ENCODE measurements at places on chromosomes 13 and 19.

- no peak for DNase-seq
Observed at GRCh38 chr13:110393761-110394160, 86.7 kb downstream of the COL4A2 start.

- DNase-seq: no peak
Observed at GRCh38 chr19:33403221-33403972, 29.9 kb downstream of the CEBPG start.

DNA sequence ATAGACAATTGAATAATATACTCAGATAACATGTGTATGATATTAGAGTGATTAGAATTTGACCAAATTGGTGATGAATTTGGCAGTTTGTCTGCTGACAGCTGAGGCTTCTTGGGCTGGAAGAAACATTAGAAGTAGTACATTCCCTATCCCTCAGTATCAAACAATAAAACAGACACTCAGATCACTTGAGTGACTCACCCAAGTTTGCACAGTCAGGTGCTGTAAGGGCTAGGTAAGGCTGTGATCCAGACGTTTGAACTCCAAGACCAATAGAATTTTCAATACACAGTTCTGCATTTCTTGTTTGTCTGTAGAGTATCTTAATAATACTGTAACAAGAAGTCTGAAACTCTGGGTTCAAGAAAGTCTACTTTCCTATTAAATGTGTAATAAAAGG is 223.5 kb downstream of the POSTN start:
- DNase-seq: no peak

GRCh38 chr19:58229255-58229639 is 533 bp downstream of the ZNF544 start:
- peak; percentile 13 for DNase-seq

- DNase-seq: no peak
Observed at GRCh38 chr19:13817615-13818371, 22.6 kb downstream of the ZSWIM4 start.

GRCh38 chr13:19606737-19607136 is 26.7 kb upstream of the MPHOSPH8 start:
- no peak for DNase-seq

- no peak for DNase-seq
Observed at GRCh38 chr19:28556371-28556770, 656.6 kb downstream of the UQCRFS1 start.

DNA sequence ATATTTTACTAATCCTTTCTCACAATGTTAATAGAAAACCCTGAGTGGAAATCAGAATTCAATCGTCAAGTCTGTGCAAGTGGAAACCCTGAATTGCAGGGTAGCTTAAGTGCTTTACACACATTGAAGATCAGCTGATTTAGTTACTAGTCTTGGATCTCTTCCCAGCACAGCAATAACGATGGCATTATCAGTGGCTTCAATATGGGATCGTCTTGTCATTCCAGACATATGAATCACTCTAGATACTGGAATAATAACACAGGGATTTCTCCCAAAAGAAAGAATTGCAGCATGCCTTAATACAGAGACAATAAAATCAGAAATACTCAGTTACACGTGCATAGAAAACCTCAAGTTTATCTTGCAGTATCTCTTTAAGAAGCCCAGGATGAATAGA is 12.6 kb upstream of the METTL21C start:
- no peak for DNase-seq

DNA sequence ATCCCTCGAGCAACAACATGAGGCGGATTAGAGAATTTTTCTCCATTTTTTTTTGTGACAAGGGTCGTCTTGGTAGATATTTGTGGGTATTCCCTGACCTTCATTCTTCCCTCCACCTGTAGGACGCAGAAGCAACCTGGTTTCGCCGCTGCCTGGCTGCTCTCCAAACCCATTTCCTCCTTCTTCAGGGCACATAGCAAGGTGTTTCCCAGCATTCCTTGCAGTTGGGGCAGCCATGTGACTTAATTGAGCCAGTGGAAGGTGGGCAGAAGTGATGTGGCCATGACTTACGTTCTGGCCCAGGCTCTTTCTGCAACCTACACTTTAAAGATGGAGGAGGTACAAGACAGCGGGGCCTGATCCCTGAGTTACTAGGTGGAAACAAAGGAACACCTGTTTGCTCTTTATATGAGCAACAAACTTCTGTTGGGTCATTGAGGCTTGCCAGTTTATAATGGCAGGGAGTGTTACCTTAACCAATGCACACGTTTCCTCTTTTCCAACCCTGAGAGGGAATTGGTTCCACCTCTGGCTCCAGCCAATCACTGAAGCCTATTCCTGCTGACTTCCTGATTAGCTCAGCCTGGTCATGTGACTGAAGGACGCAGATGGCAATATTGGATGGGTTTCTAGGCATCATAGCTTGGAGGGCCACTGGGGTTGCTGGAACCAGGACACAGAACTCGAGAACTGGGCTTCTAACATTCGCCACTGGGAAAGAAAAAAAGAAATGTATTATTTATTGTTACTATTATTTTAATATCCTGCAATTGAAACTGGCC is 30.8 kb upstream of the ZNRF4 start:
- DNase-seq: no peak

GRCh38 chr19:33198169-33198568 is 4.0 kb downstream of the LRP3 start:
- DNase-seq: no peak

- DNase-seq: no peak
Observed at GRCh38 chr19:51128227-51128626, 3.5 kb downstream of the SIGLEC9 start.

Measured in activated T-cell treated with anti-CD3 and anti-CD28 coated beads for 48 hours (primary cell).